ENCODE measurements at places on chromosomes 3 and 15. TPM values are rescaled to one million over a fixed set of nuclear protein-coding genes. Genes with fewer than 3 reads are reported as not detected.

The ARPIN gene
- total RNA-seq = 4.0 TPM

The WDR72 gene
- total RNA-seq = not detected

The NECTIN3 gene
- 36.9 TPM for total RNA-seq

The ADPGK gene
- 69.4 TPM for total RNA-seq

The SLC2A2 gene
- total RNA-seq = 0.03 TPM

The THBS1 gene
- 364 TPM for total RNA-seq

The SLC12A8 gene
- total RNA-seq = 52.7 TPM

The FBLN2 gene
- 59.9 TPM for total RNA-seq

The CORO2B gene
- total RNA-seq = 7.9 TPM

The VILL gene
- 4.4 TPM for total RNA-seq

The ISL2 gene
- 3.6 TPM for total RNA-seq

The IL16 gene
- 2.3 TPM for total RNA-seq

The LRRC15 gene
- 0.07 TPM for total RNA-seq

The OXTR gene
- 0.03 TPM for total RNA-seq

The ROPN1 gene
- not detected for total RNA-seq

The MOBP gene
- not detected for total RNA-seq

The ISG20 gene
- 19.2 TPM for total RNA-seq

Data from MG63 (cell line).